ENCODE measurements at places on chromosomes 7 and 10.
A peak's percentile ranks its signal among the peaks of the same experiment; 100 is the strongest.

- no peak for DNase-seq
Observed at GRCh38 chr7:107130487-107131220, 38.1 kb upstream of the HBP1 start.

DNA sequence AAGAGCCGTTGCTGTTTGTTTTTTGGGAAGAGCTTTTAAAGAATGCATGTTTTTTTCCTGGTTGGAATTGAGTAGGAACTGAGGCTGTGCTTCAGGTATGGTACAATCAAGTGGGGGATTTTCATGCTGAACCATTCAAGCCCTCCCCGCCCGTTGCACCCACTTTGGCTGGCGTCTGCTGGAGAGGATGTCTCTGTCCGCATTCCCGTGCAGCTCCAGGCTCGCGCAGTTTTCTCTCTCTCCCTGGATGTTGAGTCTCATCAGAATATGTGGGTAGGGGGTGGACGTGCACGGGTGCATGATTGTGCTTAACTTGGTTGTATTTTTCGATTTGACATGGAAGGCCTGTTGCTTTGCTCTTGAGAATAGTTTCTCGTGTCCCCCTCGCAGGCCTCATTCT lies 31.6 kb downstream of the PFKFB3 start:
- DNase-seq: no peak

DNA sequence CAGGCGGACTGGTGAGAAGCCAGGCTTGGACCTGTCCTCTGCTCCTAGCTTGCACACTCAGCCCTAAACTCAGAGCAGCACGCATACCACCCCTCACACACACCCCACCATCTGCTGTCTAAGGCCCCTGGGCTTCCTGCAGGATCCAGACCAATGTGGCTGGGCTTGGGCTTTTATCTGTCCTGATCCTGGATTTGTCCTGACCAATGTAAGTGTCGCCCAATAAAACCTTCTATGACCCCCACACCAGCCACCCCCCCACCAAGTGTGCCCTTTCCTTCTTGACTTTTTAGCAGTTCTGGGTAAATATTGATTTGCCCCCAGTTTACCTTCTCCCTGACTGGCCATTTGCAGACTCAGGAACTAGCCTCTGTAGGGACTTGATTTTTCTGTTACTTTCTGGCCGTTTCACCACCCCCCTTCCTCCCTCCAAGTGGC lies 1.7 kb upstream of the HOXA13 start:
- no peak for DNase-seq

DNA sequence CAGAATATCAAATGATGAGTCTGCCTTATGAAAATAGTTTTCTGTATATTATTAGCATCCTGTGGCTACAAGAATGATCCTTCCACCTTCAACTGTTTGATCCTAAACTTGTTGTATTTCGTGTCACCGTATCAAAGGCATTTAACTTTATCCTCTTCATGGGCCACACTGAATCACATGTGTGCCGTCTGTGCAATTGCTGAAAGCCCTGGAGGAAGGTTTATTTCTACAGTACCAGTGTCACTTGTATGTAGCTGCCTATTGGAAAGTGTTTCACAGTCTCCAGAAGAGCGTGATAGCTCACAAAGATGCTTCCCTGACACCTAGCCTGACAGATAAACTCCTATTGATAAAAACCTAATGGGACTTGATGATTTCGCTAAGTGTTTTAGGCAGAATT lies 94.5 kb downstream of the ITGA8 start:
- no peak for DNase-seq

GRCh38 chr7:110418659-110419280 lies 672.2 kb upstream of the LRRN3 start:
- no peak for DNase-seq

GRCh38 chr7:38177621-38178003 lies 433 bp upstream of the STARD3NL start:
- DNase-seq: no peak

- peak; percentile 77 for DNase-seq
Observed at GRCh38 chr7:47940088-47941013, 7.9 kb downstream of the PKD1L1 start.

- no peak for DNase-seq
Observed at GRCh38 chr7:153858355-153858754, 193.8 kb upstream of the DPP6 start.

DNA sequence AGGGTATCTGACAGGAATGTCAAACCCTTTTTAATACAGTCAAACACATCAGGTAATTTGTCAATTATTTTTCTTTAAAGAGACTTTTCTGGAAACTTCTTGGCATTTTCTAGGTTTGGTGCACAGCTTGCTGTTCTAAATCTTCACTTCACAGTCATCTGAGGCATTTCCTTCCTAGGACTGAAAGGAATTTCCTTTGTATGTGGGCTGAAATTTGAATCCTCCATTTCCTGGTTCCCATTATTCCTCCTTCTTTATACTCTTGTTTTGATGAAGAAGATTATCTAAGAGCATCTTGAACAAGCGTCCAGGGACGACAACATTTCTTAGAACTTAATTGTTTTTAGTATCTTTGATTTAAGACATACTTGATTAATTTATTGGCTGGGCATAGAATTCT lies 24.9 kb downstream of the CALD1 start:
- DNase-seq: no peak

GRCh38 chr7:144379776-144380384 lies 23.6 kb downstream of the NOBOX start:
- no peak for DNase-seq

DNA sequence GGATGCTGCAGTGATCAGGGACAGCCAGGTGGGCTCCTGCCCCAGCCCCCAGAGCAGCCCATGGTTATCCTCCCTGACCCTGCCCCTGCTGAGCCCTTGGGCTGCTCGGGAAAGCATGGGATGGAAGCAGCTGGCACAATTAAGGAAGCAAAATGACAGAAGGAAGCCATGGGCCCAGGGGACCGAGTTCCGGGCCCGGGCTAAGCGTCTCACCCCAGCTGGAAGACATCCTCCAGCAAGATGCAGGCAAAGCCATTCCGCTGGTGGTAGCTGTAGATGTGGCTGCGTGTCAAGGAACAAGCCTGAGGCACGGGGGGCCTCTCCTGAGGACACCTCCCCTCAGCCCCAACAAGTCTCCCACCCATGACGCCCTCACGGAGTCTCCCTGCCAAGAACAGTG lies 1.1 kb downstream of the ATG9B start:
- no peak for DNase-seq

GRCh38 chr7:50807026-50807730 lies 24.5 kb upstream of the GRB10 start:
- no peak for DNase-seq

GRCh38 chr10:13820119-13820963 lies 233.6 kb downstream of the PRPF18 start:
- DNase-seq: no peak

GRCh38 chr10:74507951-74508350 lies 318.4 kb upstream of the KAT6B start:
- DNase-seq: no peak

DNA sequence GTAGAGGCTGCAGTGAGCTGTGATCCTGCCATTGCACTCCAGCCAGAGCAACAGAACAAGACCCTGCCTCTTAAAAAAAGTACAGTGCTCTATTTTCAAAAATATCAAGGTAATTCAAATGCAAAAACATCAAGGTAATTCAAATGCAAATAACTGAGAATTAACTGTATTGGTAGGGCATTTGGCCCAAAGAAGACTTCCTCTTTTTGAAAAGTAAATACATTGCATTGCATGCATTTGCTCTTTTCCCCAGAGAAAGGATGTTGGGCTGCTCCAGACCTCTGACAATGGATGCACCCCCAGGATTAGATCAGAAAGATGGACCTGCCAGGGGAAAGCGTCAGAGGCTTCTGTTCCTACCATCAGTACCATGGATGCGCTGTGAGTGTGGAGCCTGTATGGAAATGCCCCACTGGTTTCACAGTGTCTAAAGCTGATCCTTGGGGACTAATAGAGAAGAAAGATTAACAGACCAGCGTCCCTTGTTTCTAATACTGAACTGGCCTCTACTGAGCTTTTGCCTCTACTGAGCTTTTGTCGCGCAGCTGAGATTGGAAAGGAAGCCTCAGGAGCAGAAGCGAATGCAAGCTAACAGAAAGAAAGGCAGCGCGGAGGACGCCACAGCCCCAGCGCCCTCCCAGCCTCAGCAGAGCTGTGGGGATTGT lies 93.5 kb upstream of the LYZL2 start:
- DNase-seq: no peak

DNA sequence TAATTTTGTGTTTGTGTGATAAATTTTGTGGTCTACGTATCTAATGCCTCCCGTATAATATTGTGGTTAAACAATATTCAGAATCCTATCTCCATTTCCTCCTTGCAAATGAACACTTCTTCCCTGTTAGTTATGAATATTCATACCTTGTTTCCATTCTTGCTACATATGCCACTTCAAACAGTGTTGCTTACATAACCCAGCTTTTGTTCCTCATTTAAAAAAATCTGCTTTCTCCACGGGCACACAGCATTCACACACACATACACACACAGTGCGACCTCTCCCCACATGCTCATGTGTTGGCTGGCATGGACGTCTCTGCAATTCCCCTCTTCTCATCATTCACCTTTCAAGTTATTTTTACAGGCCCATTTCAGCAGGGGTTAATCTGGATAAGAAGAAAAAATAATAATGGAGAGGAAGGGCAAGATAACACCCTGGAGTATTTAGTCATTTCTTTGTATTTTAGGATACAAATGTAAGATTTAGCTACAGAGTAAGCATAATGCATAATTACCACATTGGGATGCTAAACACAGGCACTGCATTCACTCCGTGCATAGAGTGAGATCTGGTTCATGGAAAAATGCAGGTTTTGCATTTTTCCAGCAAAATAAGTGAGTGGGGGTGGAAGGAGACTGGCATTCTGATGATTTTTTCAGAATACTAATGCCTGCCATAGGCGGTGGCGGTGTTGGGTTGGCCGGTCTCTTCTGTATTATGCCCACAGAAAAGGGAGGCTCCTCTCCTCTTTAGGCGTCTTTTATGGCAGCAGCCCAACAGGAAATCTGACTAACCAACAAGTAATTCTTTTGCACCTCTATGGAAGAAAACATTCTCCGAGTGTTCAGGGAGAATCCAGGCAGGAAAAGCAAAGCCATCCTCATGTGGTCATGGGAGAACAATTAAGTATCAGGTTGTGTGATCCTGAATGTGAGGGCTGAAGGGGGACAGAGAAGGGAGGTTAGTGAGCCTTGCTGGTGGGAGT lies 31.7 kb upstream of the ELMO1 start:
- DNase-seq: no peak

- DNase-seq: no peak
Observed at GRCh38 chr10:117107238-117107637, 30.8 kb downstream of the VAX1 start.

DNA sequence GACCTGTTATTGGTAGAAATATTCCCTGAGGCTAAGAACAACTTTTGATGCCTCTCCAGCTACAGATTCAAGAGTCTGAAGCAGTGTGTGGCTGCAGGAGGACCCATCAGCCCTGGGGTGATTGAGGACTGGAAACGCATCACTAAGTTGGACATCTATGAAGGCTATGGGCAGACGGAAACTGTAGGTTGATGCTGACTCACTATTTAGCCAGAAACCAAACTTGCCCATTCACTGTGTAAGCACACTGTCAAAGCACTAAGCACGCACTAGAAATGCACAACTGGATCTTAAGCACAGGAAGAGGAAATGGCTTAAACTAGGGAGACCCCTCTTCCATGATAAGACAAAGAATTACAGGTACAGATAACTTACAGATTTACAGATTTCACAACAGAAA lies 20.8 kb downstream of the ACSM6 start:
- no peak for DNase-seq

DNA sequence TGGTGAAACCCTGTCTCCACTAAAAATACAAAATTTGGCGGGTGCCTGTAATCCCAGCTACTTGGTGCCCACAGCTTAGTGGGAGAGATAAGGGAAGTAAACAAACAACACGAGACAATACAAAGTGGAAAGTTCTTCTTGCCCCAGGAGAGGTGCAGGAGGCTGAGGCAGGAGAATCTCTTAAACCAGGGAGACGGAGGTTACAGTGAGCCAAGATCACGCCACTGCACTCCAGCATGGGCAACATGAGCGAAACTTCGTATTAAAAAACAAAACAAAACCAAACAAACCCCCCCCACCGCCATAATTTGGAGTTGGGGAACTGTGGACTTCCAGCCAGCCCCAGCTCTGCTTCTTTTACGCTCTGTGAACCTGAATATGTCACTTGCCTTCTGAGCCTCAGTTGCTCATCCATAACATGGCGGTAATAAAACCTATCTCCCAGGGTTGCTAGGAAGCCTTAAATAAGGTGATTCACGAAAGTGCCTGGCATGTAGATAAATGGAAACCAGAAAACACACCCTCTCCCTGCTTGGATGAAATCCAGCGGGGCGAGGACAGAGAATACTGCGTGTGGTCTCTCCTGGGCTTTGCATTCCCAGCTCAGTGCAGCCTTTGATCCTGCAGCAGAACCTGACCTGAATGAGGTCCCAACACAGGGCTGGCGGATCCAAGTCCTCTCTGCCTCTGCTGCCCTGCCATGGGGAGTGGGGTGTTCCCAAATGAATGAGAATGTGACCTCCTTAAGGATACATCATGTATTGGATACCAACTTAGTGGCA lies 10.2 kb downstream of the MLXIPL start:
- DNase-seq: no peak

GRCh38 chr7:108156897-108157605 lies 26.9 kb upstream of the LAMB4 start:
- DNase-seq: no peak

GRCh38 chr7:128743112-128743772 lies 4.1 kb downstream of the CALU start:
- DNase-seq: no peak

GRCh38 chr7:78530351-78530750 lies 731.8 kb downstream of the PHTF2 start:
- peak; percentile 19 for DNase-seq

- peak; percentile 87 for DNase-seq
Observed at GRCh38 chr10:97861097-97861750, 11.6 kb downstream of the GOLGA7B start.

GRCh38 chr10:3095373-3096139 lies 28.2 kb downstream of the PFKP start:
- peak; percentile 89 for DNase-seq

DNA sequence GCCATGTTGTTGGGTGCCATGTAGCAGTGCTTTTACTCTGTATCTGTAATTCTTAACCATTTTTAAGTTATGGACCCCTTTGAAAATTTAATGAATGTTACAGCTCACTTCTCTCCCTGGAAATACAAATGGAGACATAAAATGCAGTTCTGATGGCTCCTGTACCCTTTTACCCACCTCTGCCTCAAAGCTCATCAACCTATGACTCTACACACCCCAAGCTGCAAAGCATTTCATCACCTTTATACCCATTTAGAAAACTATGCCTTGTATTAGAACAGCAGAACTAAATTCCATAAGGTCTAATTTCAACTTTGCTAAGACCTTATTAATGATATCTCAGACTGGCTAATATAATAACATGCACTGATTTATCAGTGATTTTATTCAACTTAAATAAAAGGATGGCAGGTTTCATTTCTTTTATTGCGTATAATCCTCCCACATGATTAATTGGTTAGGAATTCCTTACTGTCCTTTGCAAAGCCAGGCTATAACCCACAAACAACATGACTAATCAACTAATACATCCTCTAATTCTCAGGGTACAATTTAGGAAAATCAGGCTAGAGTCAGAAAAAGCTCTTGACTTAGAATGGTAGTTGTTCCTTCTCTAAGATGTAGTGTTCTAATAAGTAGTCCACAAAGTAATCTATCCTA lies 68.1 kb downstream of the CPEB3 start:
- peak; percentile 65 for DNase-seq

- no peak for DNase-seq
Observed at GRCh38 chr10:69242852-69243212, 22.7 kb downstream of the HKDC1 start.

Measured in AG08396 (cell line).